Kidney glomerular epithelial cell (primary cell): ENCODE measurements at places on chromosomes 16 and 17.

- DNase-seq, result no peak
Observed at GRCh38 chr17:14452856-14453255, 152.0 kb downstream of the HS3ST3B1 start.

DNA sequence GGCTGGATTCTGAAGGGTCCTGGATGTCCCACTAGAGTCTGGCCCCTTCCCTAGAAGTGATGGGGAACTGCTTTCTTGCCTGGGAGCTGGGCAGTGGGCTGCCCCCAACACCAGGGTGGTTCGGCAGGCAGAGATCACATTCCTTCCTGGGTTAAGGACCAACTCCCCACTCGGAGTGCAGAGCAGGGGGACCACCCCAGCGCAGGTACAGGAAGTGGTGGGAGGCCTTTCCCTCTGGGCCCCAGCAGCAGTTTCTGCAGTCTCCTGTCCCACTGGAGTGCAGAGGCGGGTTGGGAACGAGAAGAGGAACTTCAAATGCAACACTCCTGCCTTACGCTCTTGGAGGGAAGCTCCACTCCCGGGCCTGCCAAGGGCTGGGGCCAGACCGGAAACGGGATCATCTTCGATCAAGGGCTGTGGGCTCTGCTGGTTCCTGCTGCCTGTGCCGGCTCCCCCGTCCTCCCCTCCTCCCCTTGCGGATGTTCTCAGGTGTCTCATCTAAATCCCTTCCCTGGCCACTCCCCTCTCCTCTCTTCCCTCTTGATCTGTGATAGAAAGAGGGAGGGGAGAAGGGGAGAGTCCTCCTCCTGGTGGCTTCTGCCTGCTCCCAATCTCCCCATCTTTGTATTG is 9.0 kb upstream of the NGFR start:
- DNase-seq, result no peak

GRCh38 chr16:70523076-70523742 is at the start of gene COG4:
Gene COG4 (minus strand): TSS chr16:70523554. CDS start chr16:70523543, 11 bp downstream.
- DNase-seq, result peak; percentile 73

GRCh38 chr16:72068930-72069329 is 5.9 kb downstream of the HPR start:
- no peak for DNase-seq

- no peak for DNase-seq
Observed at GRCh38 chr17:2797226-2797625, 988 bp downstream of the RAP1GAP2 start.

DNA sequence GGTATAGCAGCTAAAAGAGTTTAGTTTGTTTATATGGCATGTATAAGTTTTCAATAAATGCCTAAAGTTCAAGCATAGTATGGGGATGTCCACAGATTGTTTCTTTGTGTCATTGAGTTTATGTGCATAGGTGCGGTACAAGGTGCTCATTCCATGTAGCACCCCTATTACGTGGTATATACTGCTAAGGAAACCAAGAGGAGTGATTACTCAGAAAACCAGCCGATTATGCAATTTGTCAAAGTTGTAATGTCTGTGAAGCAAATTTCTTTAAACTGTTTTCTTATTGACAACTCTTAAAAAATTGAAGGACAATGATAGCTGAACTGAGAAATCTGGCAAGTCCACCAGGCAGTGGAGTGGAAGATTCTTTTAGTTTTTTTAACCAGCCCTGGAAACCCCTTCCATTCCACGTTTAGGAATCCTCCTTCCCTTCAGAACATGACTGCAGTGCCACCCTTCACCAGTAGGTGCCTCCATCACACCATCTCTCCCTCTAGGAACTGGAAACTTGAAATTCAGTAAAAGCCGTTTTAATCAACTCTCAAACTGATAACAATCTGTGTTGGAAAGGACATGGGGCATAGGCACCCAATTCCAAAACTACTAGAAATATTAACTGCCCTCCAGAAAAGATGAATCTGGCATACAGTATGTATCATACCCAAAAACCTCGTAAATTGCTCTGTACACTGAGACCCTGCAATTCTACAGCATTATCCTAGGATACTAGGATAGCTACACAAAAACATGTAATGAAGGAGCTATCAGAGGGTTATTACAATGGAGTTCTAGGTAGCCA is 43.5 kb downstream of the REXO5 start:
- DNase-seq, result peak; percentile 65

DNA sequence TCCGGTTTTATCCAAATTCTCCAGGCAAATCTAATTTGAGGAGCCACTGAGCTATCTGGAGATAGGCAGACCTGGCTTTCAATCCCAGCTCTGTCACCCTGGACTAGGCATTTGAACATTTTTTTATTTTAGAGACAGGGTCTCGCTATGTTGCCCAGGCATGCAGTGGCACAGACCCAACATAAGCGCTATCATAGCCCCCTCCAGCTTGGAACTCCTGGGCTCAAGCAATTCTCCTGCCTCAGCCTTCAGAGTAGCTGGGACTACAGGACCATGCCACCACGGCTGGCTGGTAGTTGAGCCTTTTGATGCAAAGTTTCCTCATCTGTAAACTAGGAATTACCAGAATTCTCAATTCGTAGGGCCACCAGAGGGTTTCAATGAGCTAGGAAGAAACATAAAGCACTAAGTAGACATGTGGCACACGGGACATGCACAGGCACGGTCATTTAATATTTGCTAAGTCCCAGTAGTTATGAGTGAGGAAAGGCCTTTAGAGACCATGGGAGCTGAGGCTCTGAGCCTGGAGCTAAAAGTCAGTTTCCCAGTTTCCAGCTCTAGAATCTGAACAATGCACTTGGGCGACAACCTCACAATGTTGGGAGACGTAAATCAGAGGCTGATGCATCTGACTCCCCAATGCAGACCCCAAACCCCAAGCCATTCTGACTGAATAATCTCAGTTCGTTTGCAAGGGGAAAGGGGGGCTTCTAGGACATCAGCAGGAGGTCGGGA is 1.1 kb downstream of the ELOB start:
- no peak for DNase-seq

GRCh38 chr17:60284709-60285108 is 107.2 kb downstream of the USP32 start:
- no peak for DNase-seq

GRCh38 chr17:31413874-31414549 is 22.5 kb downstream of the RAB11FIP4 start:
- no peak for DNase-seq

GRCh38 chr16:89265647-89266046 is 48.1 kb downstream of the ZNF778 start:
- no peak for DNase-seq

DNA sequence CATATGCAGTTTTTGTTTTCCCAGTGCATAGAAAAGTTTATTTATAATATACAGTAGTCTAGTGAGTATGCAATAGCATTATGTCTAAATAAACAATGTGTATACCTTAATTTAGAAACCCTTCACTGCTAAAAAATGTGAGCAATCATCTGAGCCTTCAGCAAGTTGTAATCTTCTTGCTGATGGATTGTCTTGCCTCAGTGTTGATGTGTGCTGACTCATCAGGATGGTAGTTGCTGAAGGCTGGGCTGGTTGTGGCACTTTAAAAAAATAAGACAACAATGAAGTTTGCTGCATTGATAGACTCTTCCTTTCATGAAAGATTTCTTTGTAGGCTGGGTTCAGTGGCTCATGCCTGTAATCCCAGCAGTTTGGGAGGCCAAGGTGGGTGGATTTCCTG is 13.9 kb upstream of the CAPNS2 start:
- peak; percentile 72 for DNase-seq

GRCh38 chr17:32910769-32911168 is 17.2 kb upstream of the TMEM98 start:
- no peak for DNase-seq

GRCh38 chr16:85302018-85302847 is 190.0 kb upstream of the CIBAR2 start:
- no peak for DNase-seq

DNA sequence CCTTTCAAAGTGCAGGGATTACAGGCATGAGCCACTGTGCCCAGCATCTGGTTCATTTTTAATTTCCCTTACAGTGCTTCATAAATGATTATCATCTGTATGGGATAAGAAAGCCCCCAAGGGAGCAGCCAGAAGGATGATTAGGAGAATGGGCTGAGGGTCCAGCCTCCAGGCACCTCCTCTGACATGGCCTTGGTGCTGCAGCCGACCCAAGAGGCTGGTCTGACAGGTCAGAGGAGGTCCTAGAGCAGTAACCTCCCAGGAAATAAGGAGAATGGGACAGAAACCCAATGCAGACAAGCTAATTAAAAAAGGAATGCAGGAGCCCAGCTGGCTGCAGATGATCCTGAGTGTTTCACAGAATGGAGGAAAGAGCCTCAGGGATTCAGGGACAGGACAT is 29.0 kb downstream of the MRC2 start:
- no peak for DNase-seq

DNA sequence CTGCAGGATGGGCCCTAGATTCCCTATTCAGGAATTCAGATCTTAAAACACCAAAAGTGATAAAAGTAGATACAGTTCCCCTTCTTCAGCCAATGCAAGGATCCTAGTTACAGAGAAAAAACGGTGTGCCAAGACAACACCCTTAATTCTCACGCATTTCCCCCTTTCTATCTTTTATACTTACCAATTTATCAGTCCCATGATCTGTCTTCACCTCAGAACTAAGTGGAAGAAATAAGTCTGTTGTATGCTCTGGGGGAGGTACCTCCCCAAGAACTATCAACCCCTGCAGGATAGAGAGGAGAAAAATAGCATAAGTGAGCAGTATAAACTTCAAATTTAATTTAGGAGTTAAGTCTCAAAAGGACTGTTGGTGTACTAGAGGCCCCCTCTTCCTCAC is 83.2 kb downstream of the STH start:
- no peak for DNase-seq

DNA sequence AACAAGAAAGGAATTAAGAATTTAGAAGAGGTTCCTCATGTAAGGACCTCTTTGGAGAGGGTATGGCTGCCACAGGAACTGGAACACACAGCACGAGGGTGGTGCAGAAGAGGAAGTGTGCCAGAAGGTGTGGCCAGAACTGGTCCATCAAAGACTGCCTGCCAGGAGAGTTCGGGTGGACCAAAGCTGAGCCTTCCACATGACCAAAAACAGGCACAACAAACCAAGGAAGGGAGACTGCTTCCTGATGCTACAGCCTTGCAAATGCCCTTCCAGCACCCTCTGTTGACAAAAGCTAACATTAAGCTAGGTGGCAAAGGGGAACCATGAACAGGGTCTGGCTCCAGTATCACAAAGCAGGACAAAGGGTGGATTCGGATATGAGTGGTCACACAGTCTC is 125.8 kb upstream of the TMEM97 start:
- no peak for DNase-seq

DNA sequence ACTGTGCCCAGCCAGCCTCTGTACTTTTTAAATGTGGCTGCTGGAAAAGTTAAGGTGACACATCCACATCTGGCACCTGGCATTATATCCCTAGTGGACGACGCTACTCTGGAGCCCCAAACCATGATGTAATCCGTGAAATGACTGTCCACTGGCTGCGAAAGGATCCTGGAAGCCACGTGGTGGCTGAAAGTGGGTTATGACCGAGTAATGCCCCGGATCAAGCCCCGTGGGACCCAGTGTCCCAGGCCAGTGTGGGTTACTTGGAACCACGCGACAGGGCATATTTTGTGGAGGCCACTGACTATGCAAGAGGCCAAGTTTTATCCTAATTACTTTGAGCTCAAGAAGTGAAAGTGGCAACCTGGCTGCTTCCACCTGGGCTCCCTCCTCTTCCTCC is 79.6 kb downstream of the PGS1 start:
- no peak for DNase-seq

DNA sequence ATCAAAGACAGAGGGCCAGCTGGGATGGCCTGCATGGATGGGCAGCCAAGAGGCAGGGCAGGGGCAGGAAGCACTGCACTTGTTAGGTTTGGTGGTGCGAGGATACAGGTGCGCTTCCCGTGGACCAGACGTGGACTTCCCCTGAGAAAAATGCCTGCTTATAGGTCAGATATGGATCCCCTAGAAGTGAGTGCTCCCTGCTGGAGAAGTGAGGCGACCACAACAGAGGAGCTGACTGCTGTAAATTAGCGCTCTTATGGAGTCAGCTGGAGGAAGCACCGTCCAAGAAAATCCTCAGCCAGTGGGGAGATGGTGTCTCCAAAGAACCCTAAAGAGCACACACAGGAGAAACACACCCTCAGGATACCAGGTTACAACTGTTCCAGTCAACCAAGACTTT is 27.7 kb upstream of the CCDC182 start:
- no peak for DNase-seq

DNA sequence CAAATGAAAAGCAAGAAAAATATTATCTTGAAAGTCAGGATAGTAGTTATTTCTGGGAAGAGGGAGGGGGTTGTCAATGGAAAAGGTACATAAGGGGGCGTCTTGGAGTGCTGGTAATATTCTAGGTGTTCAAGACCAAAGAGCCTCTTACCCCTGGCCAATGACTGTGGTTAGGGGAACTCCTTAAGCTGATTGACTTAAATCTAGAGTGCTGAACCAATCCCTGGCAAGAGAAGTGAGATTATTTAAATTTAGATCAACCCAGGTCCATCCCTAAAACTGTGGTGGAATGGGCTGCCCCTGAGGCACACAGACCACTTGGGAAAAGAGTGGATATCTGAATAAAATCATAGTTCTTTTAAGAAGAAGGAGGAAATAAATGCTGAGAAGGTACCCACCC is 174.1 kb downstream of the COPRS start:
- no peak for DNase-seq

GRCh38 chr17:66450008-66450851 is 147.8 kb downstream of the PRKCA start:
- no peak for DNase-seq

GRCh38 chr16:89266521-89267134 is 49.1 kb downstream of the ZNF778 start:
- DNase-seq, result no peak

GRCh38 chr17:45667591-45668171 is 116.4 kb upstream of the CRHR1 start:
- no peak for DNase-seq

DNA sequence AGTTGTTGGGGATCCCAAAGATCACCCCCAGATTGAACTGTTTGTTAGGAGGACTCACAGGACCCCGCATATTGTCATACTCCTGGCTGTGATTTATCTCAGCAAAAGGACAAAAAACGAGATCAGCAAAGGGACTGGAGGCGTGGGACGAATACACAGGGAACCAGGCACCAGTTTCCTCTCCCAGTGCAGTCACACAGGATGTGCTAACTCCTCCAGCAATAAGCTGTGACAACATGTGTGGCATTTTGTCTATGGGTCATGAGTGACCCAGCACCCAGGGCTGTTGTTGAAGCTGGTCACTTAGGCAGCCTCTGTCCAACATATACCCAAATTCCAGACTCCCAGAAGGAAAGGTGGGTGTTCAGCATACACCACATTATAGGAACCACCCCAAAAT is 60.9 kb downstream of the CPPED1 start:
- no peak for DNase-seq

DNA sequence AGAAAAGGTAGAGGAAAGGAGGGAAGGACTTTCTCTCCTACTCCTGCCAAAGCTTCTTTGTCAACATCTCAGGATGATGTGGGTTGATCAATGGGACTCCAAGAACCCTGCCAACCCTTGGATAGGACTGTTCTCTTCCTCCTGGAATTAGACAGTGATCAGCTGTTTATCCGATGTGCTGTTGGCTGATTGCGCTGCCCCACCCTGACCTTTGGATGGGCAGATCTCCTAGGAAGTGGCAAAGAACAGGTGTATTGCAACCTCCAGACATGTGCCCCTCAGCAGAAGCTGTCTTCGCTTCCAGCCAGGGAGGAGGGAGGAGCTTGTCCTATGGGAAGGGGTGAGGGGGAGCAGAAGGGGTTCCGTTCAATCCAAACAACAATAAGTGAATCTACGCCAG is 30.5 kb downstream of the SLC5A11 start:
- DNase-seq, result no peak

- DNase-seq, result no peak
Observed at GRCh38 chr16:27634779-27635178, 84.8 kb downstream of the KATNIP start.

- peak; percentile 19 for DNase-seq
Observed at GRCh38 chr17:3885970-3886369, 6.9 kb downstream of the CAMKK1 start.
